ENCODE measurements at places on chromosomes 12 and 14.

GRCh38 chr12:95942101-95942523 is 302 bp downstream of the CCDC38 start:
- no peak for DNase-seq

DNA sequence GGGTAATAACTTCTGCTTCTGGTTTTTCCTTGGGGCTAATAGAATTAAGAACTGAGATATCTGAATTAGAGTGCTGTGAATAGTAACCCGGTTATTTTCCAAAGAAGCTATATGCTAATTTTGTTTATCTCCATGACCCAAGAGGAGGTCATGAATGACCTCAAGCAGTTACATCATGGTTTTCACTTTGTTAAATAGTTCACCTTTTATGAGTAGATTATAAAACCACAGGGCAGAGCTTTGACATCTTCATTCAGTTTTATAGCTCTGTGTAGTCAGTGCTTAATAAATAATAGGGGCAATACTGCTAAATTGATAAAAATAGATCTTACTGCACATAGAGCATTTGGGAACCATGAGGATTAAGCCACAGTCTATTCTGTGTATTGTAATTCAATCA is 462.2 kb downstream of the LRIG3 start:
- no peak for DNase-seq

- no peak for DNase-seq
Observed at GRCh38 chr12:57852200-57852599, 5.7 kb upstream of the CTDSP2 start.

GRCh38 chr12:42589465-42590329 is at the start of gene PRICKLE1:
Gene PRICKLE1, minus strand, starts transcription at chr12:42589746. Its CDS starts 117,230 bp downstream, at chr12:42472516.
- DNase-seq = no peak

- DNase-seq = no peak
Observed at GRCh38 chr14:98913967-98914650, 357.9 kb downstream of the BCL11B start.

GRCh38 chr14:20412411-20412810 is 890 bp downstream of the TEP1 start:
- no peak for DNase-seq

GRCh38 chr12:58323676-58324075 is 382.3 kb downstream of the ATP23 start:
- DNase-seq = no peak

- no peak for DNase-seq
Observed at GRCh38 chr12:67669934-67670631, 21.5 kb downstream of the DYRK2 start.

GRCh38 chr14:50533241-50533705 is 904 bp upstream of the MAP4K5 start:
- no peak for DNase-seq

- DNase-seq = no peak
Observed at GRCh38 chr12:29804019-29804418, 20.3 kb upstream of the TMTC1 start.

- DNase-seq = no peak
Observed at GRCh38 chr12:101783150-101783549, 43.9 kb upstream of the SYCP3 start.

GRCh38 chr14:90487462-90487861 is 90.6 kb downstream of the CALM1 start:
- no peak for DNase-seq

DNA sequence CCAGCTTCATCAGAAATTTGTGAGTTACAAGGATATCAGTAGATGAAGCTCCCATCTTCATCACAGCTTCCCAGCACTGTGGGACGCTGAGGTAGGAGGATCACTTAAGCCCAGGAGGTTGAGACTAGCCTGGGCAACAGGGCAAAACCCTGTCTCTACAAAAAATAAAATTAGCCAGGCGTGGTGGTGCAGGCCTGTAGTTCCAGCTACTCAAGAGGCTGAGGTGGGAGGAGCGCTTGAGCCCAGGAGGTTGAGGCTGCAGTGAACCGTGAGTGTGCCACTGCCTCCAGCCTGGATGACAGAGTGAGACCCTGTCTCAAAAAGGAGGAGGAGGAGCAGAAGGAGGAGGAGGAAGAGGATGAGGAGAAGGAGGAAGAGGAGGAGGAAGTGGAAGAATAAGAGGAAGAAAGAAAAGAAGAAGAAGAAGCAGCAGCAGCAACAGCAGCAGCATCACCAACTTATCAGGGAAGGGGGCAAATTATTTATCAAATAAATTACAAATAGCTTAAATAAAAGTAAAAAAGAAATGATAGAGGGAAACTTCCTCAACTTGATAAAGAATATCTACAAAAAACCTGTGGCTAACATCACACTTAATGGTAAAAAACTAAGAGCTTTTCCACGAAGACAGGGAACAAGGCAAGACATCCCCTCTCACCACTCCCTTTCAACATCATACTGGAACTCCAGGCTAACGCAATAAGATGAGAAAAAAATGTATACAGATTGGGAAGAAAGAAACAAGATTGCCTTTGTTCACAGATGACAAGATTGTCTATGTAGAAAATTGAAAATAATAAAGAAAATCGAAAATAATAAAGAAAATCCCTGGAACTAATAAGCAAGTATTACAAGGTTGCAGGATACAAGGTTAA is 69.6 kb downstream of the NINJ2 start:
- no peak for DNase-seq

GRCh38 chr12:89064780-89065179 is 287.5 kb downstream of the DUSP6 start:
- no peak for DNase-seq
